ENCODE measurements at places on chromosomes 3 and 15. TPM values are rescaled to one million over a fixed set of nuclear protein-coding genes. Genes with fewer than 3 reads are reported as not detected.

PAQR9 gene
- not detected for total RNA-seq

DNAJA4 gene
- 6.7 TPM for total RNA-seq

SPESP1 gene
- 0.81 TPM for total RNA-seq

CCDC54 gene
- total RNA-seq: not detected

MRPL3 gene
- total RNA-seq: 44.7 TPM

LRRC31 gene
- not detected for total RNA-seq

All from hematopoietic multipotent progenitor cell (in vitro differentiated cells).